CD4-positive, alpha-beta T cell treated with Interleukin-6 for 4 hours (primary cell): ENCODE measurements at places on chromosomes 2 and 18.

- peak; percentile 17 for DNase-seq
These were observed 27.2 kb downstream of the KDM3A start for GRCh38 chr2:86468162-86469033.

DNA sequence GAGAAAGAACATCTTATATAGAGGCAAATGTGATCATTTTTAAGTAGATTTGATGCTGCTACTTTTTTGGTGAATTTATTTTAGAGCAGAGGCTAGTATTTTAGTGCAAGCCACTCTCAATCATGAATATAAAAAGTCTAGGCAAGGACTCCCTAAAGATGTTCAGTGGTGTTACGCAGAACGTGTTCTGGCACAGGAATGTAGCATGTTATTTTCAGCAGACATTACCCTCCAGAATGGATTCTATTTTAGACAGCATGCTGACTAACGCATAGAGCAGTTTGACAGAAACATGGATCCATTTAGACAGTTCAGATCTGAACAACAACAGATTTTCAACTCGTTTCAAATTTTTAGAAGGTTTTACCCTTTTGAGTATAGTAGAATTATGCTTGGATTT is 54.1 kb downstream of the DSC3 start:
- DNase-seq, result no peak

- no peak for DNase-seq
These were observed 135.1 kb upstream of the TFPI start for GRCh38 chr2:187689372-187689771.

- DNase-seq, result peak; percentile 61
These were observed 15.4 kb upstream of the RMC1 start for GRCh38 chr18:23487738-23488570.

DNA sequence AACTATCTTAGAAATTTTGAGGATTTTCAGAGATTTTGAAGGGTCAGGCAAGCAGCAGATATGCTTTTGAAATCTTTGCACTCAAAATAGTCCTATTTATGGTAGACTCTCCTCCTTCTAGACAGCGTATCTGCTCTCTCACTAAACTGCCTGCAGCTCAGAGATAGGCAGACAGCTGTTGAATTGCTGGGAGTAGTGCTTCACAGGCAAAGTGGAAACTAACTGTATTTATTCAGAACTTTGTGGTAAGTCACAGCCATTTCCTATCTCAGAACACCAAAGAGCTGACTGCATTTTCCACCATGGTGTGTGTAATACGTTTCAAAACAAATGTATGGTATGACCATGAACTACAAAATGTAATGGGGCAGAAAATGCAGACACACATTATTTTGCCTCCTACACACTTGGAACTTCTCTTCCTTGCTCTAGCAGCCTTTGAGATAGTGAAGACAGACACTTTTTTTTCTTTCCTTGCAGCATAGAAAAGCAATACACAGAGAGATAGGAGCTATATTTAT is 352.4 kb downstream of the LRP1B start:
- no peak for DNase-seq

- no peak for DNase-seq
These were observed 84.8 kb downstream of the CTIF start for GRCh38 chr18:48623468-48624235.

- DNase-seq, result no peak
These were observed 1.2 kb downstream of the GPD2 start for GRCh38 chr2:156437272-156437930.

- DNase-seq, result no peak
These were observed 167.2 kb downstream of the TRIB2 start for GRCh38 chr2:12883906-12884305.

DNA sequence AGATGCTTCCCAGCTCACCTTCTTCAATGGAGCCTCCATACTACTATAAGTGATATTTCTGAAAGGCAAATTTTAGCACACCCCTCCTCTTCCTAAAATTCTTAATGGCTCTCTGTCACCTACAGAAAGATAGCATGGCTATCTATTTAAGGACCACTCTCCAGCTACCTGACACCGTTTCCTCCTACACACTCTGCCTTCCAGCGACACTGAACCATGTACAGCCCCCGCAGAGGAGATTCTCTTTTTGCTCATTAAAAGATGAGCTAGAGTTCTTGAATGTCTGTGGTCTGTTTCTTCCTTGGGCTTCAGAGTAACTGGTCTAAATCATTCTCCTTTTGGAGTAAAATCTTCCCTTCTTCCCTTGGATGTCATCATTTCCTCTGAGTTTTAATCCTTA is 38.4 kb upstream of the GAREM1 start:
- no peak for DNase-seq

DNA sequence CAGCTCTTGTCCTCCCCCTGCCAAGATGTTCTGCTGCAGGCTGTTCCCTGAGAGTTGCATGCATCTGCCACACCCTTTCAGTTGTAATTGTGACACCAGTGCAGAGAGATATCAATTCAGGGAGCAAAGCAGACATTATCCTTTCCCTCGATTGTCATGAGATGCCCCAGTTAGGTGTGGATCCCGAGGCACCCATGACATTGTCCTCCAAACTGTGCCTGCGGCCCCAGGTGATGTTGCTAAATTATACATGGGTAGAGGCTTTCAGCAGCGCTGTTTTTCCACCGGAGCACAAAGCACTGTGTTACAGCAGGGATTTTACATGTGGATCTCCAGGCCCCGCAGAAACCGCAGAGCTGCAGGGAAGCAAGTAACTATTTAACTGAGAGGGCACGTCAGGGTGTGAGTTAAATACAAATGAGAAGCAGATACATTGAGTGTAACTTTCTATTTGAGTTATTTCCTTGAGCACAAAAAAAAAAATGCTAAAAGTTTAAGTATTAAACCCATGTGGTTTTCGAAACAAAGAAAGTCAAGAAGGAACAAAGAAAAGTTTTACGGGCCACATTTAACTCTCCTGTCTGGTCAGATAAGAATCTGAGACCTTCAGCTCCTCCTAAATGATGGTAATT is 90.3 kb upstream of the BCL2L11 start:
- no peak for DNase-seq

DNA sequence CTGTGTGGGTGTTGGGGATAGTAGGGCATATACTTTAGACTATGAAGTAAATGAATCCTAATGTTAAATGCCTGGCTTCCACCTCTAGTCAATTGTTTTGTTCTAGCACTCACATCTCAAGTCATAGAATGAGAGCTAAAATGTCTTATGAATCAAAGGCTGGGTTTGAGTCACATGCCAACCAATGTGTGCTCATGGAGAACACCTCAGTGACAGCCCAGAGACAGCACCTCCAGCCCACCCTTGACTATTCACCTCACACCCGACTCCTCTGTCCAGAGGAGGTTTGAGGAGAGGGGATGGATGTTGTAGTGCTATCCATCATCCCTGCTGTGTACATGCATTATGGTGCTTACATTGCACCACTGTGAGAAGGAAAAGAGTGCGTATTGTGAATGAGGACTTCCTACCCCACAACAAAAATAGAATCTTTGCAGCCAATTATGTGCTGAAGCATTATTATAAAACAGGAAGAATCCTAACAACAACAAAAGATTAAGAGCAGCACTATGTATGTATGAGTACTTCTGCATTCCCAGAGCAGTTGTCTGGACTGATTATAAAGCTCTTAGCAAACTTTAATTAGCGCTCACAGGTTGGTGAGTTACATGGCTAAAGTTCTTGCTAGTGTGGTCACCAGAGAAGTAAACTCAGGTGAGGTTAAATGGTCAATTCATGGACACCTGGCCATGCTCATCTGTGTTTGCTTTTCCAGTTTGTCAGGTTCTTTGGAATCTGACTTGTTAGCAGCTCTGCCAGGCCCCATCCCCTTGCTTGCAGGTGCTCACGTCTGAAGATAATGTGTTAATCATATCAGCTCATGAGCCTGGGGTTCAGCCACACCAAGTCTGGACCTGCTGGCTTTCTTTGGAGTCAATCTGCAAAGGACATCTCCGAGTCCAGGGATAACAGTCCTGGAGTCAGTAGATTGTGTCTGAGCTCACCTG is 55.3 kb upstream of the NABP1 start:
- DNase-seq, result no peak

DNA sequence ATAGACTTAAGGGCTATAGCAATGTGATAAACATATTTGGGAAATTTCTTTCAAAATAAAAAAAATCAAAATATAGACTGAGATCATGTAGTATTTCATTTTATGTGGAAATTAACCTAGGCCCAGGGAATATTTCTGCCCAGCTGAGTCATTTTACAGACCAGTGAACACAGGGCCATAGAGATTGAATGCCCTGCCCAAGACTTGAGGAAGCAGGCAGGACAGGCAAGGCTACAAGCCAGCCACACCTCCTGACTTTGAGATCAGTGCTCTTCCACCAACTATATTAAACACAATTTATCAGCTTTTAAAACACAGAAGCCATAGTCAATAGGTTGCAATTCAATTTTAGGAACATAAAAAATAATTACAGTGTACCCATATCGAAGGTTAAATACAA is 12.9 kb downstream of the CCDC148 start:
- DNase-seq, result no peak

DNA sequence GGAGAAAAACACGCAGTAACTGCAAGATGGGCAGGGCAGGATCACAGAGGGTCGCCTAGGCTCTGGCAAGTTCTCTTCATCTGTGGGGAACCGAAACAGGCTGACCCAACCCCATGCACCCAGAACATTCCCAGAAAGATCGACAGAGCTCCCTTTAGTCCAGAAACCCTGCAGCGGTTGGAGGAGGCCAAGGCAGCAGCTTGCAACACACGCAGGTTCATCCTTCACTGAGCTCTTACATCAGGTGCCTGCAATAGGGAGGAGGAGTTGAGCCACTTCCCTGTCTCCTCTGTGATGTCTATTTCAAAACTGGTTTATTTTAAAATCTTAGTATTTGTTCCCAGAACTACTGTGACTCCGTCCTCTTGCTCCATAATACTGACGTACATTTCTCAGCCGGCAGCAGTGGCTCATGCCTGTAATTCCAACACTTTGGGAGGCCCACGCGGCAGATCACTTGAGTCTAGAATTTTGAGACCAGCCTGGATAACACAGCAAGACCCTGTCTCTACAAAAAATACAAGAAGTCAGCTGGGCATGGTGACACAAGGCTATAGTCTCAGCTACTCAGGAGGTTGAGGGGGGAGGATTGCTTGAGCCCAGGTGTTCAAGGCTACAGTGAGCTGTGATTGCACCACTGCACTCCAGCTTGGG is 11.5 kb upstream of the SLC11A1 start:
- DNase-seq, result no peak

- no peak for DNase-seq
These were observed 13.3 kb upstream of the GALM start for GRCh38 chr2:38652431-38653273.
